ENCODE measurements at places on chromosomes 1 and 21.

DNA sequence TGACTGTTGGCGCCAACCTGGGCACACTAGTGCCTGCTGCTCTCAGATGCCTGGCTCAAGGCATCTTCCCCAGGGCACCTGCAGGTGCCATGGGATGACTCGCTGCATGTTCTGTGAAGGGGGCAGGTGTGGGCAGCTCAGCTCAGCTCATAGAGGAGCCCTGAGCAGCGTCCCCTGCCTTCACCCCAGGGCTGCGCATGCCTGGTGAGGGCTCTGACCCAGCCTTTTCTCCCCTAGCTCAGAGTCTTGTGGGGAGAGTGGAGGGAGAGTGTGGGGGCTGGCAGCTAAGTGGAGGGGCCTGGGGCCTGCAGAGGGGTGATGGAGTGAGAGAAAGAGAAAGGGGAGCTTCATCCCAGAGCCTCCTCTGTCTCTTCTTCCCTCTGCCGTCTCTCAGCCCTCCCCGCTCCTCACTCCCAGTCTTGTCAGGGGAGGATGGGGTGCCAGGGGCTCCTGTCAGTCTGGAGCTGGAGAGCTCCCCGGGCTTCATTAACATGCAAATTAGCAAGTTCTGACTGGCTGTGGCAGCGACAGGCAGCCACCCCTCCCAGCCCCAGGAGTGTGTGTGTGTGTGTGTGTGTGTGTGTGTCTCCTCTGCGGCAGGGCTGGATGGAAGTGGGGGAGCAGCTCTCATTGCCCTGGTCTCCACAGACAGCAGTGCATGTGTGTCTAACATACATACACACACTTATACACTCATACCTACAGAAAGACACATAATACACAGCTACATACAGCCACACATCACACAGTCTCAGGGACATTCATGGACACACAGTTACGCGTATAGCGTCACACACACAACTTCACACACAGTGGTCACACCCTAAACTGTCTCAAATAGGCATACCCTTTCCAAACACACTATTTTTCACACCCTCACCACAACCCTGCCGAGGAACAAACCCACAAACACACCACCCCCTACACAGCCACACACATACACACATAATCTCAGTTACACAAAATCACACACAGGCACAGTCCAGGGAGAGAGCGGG, 34.0 kb downstream of the FOXO6 start:
- DNase-seq = no peak

DNA sequence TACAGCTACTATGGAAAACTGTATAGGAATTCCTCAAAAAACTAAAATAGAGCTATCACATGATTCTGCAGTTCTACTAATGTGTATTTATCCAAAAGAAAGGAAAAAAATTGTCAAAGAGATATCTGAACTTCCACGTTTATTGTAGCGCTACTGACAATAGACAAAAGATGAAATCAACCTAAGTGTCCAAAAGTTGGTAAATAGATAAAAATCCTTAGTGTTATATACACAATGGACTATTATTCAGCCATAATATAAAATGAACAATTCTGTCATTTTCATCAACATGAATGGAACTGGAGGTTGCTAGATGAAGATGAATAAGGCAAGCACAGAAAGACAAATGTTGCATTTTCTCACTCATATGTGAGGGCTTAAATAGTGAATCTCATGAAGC, 1492.1 kb downstream of the MRPL39 start:
- no peak for DNase-seq

- DNase-seq = no peak
These were observed 32.1 kb upstream of the SCYL3 start for GRCh38 chr1:169925505-169926482.

GRCh38 chr1:188871164-188871563, 1606.5 kb downstream of the BRINP3 start:
- DNase-seq = no peak

GRCh38 chr1:53321776-53322602, 5.9 kb downstream of the LRP8 start:
- no peak for DNase-seq

GRCh38 chr21:34915364-34915841, 133.7 kb downstream of the RUNX1 start:
- no peak for DNase-seq

- no peak for DNase-seq
These were observed 556.2 kb upstream of the CHRM3 start for GRCh38 chr1:238830036-238830611.

DNA sequence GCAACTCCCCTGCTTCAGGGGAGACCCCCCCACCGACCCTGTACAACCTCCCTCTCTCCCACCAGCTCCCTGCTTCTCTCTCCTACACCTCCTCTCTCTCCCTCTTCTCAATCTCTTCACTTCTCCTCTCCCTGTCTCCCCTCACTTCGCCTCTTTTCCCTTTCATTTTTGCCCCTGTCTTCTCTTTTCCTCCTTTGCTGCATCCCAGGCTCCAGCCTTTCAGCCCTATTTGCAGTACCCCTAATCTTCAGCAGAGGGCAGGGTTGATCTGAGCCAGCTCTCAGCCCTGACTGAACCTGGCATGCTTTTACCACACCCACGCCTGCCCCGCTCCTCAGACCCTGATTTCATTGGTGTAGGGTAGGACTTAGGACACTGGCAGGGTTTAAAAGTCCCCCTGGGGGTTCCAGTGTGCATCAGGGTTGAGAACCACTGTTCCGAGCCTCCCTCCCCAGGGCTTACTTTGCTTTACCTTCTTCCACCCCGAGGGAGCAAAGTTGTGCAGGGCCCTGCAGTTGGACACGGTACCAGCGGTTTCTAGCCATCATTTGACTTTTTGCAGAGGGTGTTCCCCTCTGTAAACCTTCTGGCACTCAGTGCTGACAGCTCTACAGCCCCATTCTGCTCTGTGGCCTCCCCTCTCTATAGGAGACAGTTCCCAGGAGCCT, 67.3 kb upstream of the CNTN2 start:
- peak; percentile 27 for DNase-seq

GRCh38 chr1:9888886-9889285, 21.2 kb downstream of the CTNNBIP1 start:
- DNase-seq = no peak

DNA sequence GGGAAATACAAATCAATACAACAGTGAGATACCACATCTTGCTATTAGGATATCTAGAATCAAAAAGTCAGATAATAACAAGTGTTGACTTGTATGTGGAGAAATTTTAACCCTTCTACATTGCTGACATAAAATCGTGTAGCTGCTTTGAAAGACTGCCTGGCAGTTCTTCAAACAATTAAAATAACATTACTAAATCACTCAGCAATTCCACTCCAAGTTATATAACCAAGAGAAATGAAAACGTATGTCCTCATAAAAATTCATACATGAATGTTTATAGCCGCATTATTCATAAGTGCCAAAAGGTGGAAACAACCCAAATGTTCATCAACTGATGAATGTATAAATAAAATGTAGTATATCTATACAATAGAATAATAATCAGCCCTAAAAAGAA, 164.6 kb downstream of the RASAL2 start:
- no peak for DNase-seq

GRCh38 chr1:93804412-93804811, 74.6 kb downstream of the DNTTIP2 start:
- DNase-seq = no peak

GRCh38 chr21:29105218-29105617, 25.2 kb upstream of the MAP3K7CL start:
- no peak for DNase-seq

DNA sequence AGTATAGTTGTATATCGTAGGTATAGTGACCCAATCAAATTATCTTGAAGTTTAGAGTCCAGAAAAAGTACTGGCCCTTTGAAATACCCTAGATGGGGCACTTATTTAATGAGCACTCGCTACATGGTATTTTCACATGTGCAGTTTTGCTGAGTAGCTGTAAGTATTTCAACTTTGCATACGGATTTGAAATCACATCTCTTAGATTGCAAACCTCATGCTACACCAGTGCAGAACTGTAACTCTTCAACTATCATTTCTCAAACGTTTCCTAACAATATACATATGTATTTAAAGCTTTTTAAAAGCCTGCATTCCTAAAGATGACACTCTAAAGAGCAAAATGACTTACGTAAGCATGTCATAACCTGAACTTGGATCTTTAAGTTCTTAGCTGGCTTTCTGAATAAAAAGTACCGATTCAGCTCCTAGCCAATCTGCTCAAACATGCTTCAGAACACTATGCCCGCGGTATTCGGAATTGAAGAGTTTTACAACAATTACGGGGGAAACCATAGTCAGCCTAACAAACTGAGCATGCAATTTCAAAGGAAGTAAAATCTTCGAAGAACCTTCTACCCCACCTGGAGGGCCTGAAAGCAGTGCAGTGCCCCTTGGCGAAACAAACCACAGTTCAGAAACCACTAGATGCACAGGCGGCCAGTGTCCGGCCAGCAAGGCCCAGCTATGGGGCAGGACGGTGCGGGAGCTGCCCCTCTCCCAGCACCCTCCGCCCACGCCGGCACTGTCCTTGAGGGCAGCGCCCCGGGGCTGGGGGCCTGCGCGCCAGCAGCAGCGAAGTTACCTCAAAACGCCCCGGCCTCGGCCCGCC, 863 bp downstream of the FH start:
- no peak for DNase-seq

DNA sequence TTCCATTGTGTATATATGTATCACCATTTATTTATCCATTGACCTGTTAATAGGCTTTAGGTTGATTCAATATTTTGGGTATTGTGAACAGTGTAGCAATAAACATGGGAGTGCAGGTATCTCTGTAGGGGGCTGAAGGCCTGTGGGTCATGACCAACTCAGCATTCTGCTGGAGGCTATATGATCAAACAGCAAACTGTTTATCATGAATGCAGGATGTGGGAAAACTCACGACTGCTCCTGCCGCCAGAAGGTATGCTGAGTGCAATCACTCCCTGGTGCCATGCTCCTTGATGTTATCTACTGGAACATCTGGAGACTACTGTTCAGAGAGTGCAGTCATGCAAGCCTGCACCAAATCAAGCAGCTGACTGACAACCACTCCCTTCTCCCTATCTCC, 275.2 kb downstream of the COL11A1 start:
- DNase-seq = peak; percentile 62
